CD4-positive, alpha-beta T cell treated with Interleukin-4 for 4 hours (primary cell): ENCODE measurements at places on chromosomes 4 and X.

DNA sequence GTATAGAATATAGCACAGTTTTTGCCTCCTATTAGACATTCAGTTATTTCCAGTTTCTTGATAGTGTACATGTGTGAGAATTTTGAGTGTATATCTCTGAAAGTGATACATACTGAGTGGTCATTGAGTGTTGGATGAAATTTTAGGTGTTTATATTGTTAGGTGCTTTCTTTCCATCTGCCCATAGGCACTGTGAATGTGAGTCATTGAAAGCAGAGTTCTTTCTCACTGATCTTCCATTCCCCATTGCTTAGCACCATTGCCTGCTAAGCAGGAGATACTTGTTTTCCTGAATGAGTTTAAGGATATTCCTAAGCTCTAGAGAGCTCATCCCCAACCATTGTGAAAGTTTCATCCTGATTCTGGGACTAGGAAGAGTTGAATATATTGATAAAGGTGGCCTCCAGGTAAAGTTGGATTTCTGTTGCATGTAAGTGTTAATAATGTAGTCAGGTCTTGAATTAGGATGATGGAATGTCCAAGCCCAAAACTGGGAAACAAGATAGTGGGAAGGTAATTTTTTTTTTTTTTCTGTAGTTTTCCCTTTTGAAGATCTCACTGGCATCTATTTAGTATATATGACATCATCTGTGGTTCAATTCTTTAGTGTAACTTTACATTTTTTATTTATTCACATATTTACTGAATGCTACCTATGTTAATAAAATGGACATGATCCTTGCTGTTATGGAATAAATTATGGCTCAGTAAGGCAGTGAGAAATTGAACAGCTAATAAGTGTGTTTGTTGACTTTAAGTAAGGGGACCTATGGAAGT lies 22.1 kb downstream of the UBE2K start:
- no peak for DNase-seq

GRCh38 chrX:93977641-93978040 lies 303.6 kb downstream of the FAM133A start:
- no peak for DNase-seq

GRCh38 chrX:48784726-48785125 lies 1.7 kb upstream of the GATA1 start:
- no peak for DNase-seq

GRCh38 chrX:2654436-2655340 lies 36.4 kb upstream of the CD99 start:
- no peak for DNase-seq

GRCh38 chr4:48012824-48013223 lies 3.7 kb downstream of the CNGA1 start:
- DNase-seq, result no peak

GRCh38 chr4:120870279-120870673 lies 52.2 kb downstream of the PRDM5 start:
- no peak for DNase-seq

GRCh38 chr4:168648929-168649328 lies 152.1 kb downstream of the PALLD start:
- DNase-seq, result no peak

DNA sequence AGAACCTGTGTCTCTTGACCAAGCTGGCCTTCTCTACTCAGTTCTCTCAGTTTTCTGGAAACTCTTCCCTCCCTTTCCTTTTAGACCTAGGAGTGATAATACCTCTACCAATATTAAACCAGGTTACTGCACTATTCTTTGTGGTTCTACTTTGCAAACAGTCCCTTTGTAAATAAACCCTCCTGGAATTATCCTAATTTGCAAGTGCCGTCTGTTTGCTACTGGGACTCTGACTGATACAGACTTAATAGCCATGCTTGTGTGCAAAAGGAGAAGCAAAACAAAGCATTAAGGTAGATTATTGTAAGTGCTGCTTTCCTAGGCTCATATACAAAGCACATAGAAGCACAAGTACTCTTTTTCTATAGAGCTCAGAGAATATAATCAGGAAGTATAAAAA lies 507.0 kb downstream of the INPP4B start:
- no peak for DNase-seq

GRCh38 chr4:16205298-16206164 lies 20.7 kb downstream of the TAPT1 start:
- DNase-seq, result peak; percentile 41

- no peak for DNase-seq
Measured at GRCh38 chr4:114464726-114465272, 133.8 kb upstream of the UGT8 start.

GRCh38 chrX:103488332-103488731 lies 31.0 kb downstream of the RAB40A start:
- DNase-seq, result no peak

GRCh38 chrX:3440981-3441380 lies 94.5 kb upstream of the MXRA5 start:
- DNase-seq, result no peak

GRCh38 chr4:155899891-155900290 lies 3.6 kb upstream of the TDO2 start:
- DNase-seq, result no peak

DNA sequence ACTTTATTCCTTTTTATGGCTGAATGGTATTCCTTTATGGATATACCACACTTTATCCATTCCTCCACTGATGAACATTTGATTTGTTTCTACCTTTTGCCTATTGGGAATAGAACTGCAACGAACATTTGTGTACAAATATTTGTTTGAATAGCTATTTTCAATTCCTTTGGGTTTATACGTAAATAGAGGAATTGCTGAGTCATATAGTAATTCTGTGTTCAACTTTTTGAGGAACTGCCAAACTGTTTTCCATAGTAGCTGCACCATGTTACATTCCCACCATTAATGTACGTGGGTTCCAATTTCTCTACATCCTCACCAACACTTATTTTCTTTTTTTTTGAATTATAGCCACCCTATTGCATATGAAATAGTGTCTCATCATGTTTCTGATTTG lies 156.5 kb upstream of the ATP6AP2 start:
- DNase-seq, result no peak

DNA sequence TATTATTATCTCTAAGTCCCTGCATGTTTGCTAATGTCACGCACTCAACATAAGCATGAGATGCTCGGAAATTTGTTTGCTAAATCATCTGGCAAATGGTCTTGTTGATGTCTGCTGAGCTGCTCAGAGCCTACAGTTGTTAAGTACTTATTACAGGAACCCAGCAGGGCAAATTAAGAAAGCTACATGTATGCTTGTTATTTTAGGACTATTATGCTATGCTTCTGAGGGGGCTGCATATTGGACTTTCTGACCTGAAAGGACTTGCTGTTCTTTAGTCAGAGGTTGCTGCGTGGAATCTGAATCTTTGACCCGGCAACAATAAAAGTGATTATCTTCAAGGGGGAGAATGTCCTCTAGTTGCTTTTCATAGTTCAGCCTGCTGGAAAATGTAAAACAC lies 36.3 kb upstream of the TENM3 start:
- no peak for DNase-seq

DNA sequence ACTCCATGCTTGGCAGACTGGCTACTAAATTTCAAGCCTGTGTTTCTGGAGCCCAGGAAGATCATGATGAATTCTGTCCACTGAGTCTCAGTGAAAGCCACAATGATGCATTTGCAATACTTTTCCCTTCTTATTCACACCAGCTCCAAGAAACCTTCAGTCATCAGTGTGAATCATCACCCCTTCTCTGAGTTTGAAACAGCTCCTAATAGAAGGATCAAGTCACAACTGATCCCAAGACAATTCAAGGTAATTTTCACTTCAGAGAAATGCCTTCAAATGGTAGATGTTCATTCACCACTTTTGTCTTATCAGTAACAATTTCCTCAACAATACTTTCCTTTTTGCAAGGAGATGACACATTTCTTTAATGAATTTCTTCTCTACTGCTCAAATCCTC lies 257.4 kb downstream of the NLGN4X start:
- no peak for DNase-seq

DNA sequence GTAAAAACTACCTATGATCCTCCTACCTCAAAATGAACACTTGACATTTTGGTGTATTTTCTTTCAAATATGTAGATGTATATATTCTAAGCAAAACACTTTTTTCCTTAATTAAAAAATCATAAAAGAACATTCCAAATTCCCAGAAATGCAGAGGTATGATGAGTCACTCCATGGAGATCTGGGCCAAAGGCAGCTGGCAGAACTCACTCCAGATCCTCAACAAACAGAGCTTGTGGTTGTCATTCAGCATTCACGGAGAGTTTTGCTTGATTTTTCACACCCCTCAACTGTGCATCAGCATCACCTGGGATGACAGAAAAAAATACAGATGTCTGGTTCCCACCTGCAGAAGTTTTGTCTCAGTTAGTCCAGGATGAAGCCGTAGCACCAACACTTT lies 144.6 kb downstream of the KIT start:
- DNase-seq, result no peak

DNA sequence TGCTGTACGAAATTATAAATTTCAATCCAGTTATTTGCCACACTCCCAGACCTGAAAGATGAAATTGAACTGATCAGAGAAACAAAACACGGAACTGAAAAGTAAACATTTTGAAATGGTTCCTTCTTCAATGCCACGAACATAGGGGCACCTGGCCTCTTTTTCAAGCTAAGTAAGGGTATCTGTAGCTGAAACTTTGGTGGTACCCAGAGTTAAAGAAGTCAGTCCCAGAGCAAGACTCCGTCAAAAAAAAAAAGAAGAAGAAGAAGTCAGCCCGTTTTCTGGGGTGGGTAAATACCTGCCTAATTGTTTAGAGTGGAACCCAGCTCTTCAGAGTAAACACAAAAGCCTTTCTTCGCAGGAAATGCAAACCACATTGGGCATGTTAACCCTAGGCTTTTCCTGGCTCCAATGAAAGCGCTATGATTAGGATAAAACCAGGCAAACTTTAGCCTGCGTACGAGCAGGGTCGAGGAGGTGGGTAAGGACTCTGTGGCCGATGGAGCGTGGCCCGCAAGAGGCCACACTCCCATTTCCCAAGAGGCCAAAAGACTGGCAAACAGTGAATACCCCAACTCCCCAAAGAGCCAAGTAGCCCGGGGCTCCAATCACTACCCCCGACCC lies 1.3 kb downstream of the ANTXR2 start:
- peak; percentile 37 for DNase-seq

DNA sequence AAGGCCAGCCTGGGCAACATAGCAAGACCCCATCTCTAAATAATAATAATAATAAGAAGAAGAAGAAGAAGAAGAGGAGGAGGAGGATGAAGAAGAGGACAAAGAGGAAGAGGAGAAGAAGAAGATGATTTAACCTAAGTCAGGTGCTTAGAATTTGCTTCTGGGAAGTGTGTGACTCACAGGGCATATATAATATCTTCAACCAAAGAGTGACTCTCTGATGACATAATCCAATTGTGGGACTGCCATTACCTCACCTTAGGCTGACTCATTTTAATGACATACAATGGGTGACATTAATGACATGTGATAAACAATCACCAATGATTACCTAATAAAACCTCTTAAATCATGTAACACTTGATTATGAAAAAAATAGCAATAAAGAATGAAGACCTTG lies 32.7 kb upstream of the MBTPS2 start:
- no peak for DNase-seq

- no peak for DNase-seq
Measured at GRCh38 chrX:66892004-66892403, 253.1 kb upstream of the EDA2R start.

- DNase-seq, result no peak
Measured at GRCh38 chr4:32658019-32658418, 1937.8 kb downstream of the PCDH7 start.

DNA sequence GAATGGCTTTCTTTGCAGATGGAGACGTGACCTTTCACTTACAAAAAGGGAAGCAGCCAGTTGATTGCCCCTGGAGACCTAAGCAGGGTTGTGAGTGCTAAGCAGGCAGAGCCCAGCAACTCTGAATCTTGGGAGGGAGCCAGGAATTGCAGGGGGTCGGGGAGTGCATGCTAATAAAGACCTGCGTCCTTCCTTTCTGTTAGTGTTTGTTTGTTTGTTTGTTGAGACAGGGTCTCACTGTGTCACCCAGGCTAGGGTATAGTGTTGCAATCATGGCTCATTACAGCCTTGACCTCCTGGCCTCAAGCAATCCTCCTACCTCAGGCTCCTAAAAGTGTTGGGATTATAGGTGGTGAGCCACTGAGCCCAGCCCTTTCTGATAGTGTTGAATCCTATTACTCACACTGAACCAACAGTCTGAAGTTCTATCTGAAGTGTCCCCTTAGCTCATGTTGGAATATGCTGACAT lies 137.4 kb downstream of the CEP135 start:
- DNase-seq, result no peak

DNA sequence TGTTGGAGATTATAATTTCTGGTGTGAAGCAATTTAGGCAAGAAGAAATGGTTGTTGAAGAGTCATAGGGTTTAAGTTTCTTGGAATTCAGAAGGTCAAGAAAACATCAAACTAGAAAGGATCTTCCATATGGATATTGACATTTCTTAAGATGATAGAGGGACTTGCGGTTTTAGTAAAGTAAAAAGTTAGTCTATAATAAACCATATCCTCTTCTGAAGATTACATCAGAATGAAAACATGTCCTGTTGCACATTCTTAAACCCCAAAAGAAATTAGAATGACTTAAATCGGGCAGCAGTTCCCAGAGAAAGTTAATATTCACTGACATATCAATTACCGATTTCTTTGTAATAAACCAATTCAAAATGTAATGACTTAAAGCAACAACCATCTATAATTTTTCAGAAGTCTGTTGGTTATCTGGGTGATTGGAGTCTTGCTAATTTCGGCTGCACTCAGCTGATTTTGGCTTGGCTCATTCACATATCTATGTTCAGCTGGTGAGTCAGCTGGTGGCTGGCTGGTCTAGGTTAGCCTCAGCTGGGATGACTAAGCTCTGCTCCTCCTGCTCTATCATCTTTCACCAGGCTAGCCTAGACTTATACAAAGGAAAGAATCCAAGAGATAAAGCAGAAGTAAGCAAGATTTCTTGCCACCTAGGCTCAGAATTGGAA lies 24.4 kb upstream of the DYNLT3 start:
- DNase-seq, result no peak

DNA sequence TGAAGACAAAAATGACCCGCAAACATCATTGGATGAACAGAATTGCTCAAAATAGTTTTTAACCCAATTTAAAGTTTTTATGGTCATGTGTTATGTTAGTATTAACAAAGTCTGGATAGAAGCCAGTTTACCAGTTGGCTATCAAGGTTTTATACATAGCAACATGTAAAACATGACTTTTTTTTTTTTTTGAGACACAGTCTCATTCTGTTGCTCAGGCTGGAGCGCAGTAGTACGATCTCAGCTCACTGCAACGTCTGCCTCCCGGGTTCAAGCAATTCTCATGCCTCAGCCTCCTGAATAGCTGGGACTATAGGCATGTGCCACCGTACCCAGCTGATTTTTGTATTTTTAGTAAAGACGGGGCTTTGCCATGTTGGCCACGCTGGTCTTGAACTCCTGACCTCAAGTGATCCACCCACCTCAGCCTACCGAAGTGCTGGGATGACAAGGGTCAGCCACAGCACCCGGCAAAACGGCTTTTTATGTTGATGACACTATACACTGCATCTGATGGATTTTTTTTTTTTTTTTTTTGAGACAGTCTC lies 3.4 kb downstream of the SAT1 start:
- DNase-seq, result no peak

- no peak for DNase-seq
Measured at GRCh38 chrX:116357329-116357728, 79.1 kb upstream of the SLC6A14 start.
